ENCODE measurements at places on chromosomes 11 and 22. TPM values are rescaled to one million over a fixed set of nuclear protein-coding genes. Genes with fewer than 3 reads are reported as not detected.

Gene SYT7
- total RNA-seq, result 10.8 TPM

Gene HSCB
- total RNA-seq, result 15.0 TPM

Gene ATL3
- total RNA-seq, result 36.1 TPM

Gene NRIP3
- total RNA-seq, result 1.7 TPM

Gene PRG3
- not detected for total RNA-seq

Gene IFITM10
- total RNA-seq, result not detected

Gene CHCHD10
- total RNA-seq, result 13.7 TPM

Gene LRFN4
- total RNA-seq, result 21.1 TPM

Gene ASRGL1
- total RNA-seq, result not detected

Gene UPK2
- total RNA-seq, result 0.30 TPM

Gene ZNF215
- 3.8 TPM for total RNA-seq

Gene ENTHD1
- not detected for total RNA-seq

Gene DGCR6
- total RNA-seq, result 0.15 TPM

Gene OR52D1
- total RNA-seq, result not detected

Gene THY1
- 26.0 TPM for total RNA-seq

Gene HSPB2
- not detected for total RNA-seq
